Foreskin keratinocyte (primary cell): ENCODE measurements at places on chromosomes 6 and 20. TPM values are rescaled to one million over a fixed set of nuclear protein-coding genes. Genes with fewer than 3 reads are reported as not detected.

Gene MEI4
- total RNA-seq: not detected in 2 replicates

Gene C6orf58
- total RNA-seq: 0.07 and 0.10 TPM in 2 replicates

Gene RAET1L
- total RNA-seq: 1.1 and 2.4 TPM in 2 replicates

Gene NEDD9
- total RNA-seq: 3.1 and 3.6 TPM in 2 replicates

Gene SMLR1
- total RNA-seq: not detected in 2 replicates

Gene NTSR1
- 2.3 and 2.8 TPM in 2 replicates for total RNA-seq

Gene GPR63
- total RNA-seq: 2.8 and 3.2 TPM in 2 replicates

Gene PRRC2A
- 116 and 126 TPM in 2 replicates for total RNA-seq

Gene TP53INP2
- total RNA-seq: 0.92 and 1.5 TPM in 2 replicates

Gene TFAP2C
- total RNA-seq: 16.3 and 16.4 TPM in 2 replicates

Gene TBX18
- total RNA-seq: not detected in 2 replicates

Gene PHIP
- total RNA-seq: 19.2 and 20.8 TPM in 2 replicates

Gene BTBD9
- 4.2 and 4.6 TPM in 2 replicates for total RNA-seq

Gene SLC26A8
- not detected in 2 replicates for total RNA-seq

Gene COL11A2
- total RNA-seq: 0.07 and 0.18 TPM in 2 replicates

Gene BPI
- total RNA-seq: not detected in 2 replicates

Gene NOTCH4
- total RNA-seq: 0.31 and 0.32 TPM in 2 replicates

Gene ZBTB9
- total RNA-seq: 11.0 and 11.4 TPM in 2 replicates

Gene MAP3K5
- 4.1 and 4.5 TPM in 2 replicates for total RNA-seq

Gene DLK2
- total RNA-seq: 22.9 and 28.4 TPM in 2 replicates

Gene TGM3
- total RNA-seq: not detected in 2 replicates

Gene DEFB116
- total RNA-seq: not detected in 2 replicates

Gene TULP1
- total RNA-seq: not detected in 2 replicates

Gene SNAP25
- total RNA-seq: not detected in 2 replicates

Gene MYBL2
- total RNA-seq: 46.7 and 66.7 TPM in 2 replicates
